Thoracic aorta (tissue), 2 donors: ENCODE measurements at places on chromosomes 1 and 21. TPM values are rescaled to one million over a fixed set of nuclear protein-coding genes. Genes with fewer than 3 reads are reported as not detected.

DNA sequence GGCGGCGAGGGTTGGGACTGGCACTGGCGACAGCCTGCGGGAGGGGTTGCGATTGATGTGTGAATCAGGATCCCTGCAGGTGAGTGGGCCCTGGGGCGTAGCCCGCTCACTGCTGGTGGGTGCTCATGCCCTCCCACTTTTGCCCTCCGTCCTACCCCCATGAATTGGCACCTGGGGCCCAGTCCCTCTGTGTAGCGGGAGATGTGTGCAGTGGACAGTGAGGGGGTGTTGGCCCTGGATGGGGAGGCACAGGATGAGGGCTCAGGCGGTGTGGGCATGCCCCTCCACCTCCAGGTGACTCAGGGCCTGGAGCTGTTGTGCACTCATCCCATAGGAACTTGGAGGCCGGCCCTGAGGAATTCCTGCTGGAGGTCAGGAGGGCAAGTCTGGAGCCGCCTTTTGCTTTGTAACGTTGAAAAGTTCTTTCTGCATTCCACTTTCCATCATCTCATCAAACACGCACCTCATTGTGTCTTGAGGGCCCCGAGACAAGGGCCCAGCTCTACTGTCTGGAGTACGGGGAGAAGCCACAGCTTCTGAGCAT lies 3.0 kb downstream of the PEAR1 start:
- H3K4me3 ChIP-seq, result no peak overlapping the region
- peaks cover 17% of the 10 kb centered on the region for H3K4me1 ChIP-seq
- no peak for DNase-seq
- H3K36me3 ChIP-seq, result no peaks in the 10 kb centered on the region
- H3K27me3 ChIP-seq, result no peaks in the 10 kb centered on the region

GRCh38 chr1:48869116-48869893 lies 92.6 kb upstream of the BEND5 start:
- H3K27me3 ChIP-seq, result no peaks in the 10 kb centered on the region
- no peak for DNase-seq
- peaks cover 8% of the 10 kb centered on the region for H3K4me1 ChIP-seq
- no peak overlapping the region for H3K4me3 ChIP-seq

DNA sequence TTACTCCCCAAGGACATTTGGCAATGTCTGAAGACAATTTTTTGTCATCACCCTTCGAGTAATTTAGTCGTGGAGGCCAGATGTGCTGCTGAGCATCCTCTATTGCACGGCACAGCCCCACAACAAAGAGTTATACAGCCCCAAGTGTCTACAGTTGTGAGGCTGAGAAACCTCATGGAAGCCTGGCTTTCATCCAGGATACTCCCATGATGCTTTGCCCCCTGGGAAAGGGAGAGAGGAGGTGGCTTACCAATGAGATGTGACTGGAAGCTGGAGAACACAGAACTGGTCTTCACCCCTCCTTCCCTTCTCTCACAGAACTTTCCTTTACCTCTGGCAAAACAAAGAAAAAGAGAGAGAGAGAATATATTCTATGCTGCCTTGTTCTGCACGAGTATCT lies 150.9 kb upstream of the VAMP3 start:
- H3K27ac ChIP-seq, result no peak overlapping the region
- no peak for DNase-seq
- H3K4me1 ChIP-seq, result no peaks in the 10 kb centered on the region
- no peak overlapping the region for H3K4me3 ChIP-seq
- H3K27me3 ChIP-seq, result no peaks in the 10 kb centered on the region
- H3K36me3 ChIP-seq, result no peaks in the 10 kb centered on the region

RAD54L gene
- 4.1 TPM for total RNA-seq

DNA sequence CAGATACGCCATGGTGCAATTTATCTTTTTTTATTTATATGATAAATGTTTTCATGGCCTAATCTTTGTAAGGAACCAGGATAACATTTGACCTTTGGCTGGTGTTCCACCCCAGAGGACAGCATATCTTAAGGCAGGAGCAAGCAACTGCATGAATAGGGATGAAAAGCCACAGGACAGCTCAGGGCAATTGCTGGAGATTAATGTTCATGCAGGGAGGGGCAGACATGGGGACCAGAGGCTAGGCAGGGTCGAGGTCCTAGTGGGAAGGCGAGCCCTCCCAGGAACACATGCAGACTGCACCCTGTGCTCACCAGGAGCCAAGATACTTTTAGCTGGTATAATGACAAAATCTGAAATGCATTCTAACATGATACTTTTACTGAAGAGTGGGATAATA lies 74.4 kb upstream of the HAO2 start:
- H3K36me3 ChIP-seq, result no peaks in the 10 kb centered on the region
- H3K27ac ChIP-seq, result no peak overlapping the region
- no peak for DNase-seq
- H3K4me1 ChIP-seq, result no peaks in the 10 kb centered on the region
- H3K4me3 ChIP-seq, result no peak overlapping the region

NRAS gene
- 11.4 TPM for total RNA-seq

EXTL1 gene
- not detected for total RNA-seq

DNA sequence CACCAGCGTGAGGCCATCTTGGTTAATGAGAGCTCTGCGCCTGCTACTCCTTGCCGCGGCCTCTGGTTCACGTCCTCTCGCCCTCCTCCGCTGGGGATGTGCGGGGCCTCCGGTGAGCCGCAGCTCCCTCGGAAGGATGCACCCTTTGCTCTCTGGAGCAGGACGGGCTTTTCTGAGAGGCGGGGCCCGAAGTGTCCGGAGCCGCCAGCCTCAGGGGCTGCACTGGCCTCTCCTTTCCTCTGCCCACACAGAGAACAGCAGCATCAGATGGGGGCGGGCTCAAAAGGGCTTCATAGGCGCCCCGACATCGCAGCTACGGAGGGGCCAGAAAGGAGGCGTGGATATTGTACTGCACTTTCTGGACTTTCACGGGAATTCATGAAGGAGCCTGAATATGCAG lies 284.7 kb downstream of the CAMTA1 start:
- no peaks in the 10 kb centered on the region for H3K27me3 ChIP-seq
- H3K4me3 ChIP-seq, result peak overlapping the region; percentile 70
- H3K4me1 ChIP-seq, result peaks cover 3% of the 10 kb centered on the region
- DNase-seq, result no peak
- H3K27ac ChIP-seq, result no peak overlapping the region

DNA sequence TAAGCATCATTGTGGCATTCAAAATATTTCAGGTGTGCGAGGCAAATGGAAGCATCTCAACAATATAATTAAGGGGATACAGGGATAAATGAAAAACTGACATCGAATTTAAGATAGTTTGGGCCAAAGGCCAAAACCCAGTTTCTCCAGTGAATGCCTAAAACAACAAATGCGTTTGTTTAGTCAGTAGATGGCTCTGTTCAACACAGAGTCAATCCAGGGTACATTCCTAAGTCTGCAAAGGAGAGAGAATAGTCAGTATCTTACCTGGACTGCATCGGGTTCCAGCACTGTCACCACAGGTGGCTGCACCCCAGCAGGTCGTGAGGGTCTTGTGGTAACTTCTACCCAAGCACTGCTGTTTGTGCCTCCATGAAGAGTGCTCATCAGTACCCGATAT lies 321.1 kb downstream of the KCTD3 start:
- no peak overlapping the region for H3K27ac ChIP-seq
- H3K36me3 ChIP-seq, result no peaks in the 10 kb centered on the region
- no peak overlapping the region for H3K4me3 ChIP-seq
- no peaks in the 10 kb centered on the region for H3K4me1 ChIP-seq
- H3K27me3 ChIP-seq, result no peaks in the 10 kb centered on the region
- DNase-seq, result no peak

SPRR2B gene
- not detected for total RNA-seq

DNA sequence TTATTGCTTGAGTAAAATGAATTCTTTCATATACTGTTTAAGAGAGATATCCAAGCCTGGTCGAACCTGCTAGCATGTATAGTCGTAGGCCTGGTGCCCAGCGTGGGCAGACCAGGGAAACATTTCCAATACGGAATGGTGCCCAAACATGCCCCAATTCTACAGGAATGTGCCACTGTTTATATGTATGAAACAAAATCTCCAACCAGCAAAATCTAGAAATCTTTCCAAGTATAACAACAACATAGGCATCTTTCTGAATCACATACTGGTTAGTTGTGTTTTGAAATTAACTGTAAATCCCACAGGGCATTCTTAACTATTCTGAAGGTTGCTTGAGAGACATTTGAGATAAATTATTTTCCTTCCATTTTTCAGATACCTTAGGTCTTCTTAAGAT lies 17.0 kb upstream of the ABCD3 start:
- H3K4me1 ChIP-seq, result peaks cover 5% of the 10 kb centered on the region
- no peak overlapping the region for H3K4me3 ChIP-seq
- H3K27me3 ChIP-seq, result no peaks in the 10 kb centered on the region
- H3K36me3 ChIP-seq, result no peaks in the 10 kb centered on the region

- no peak overlapping the region for H3K4me3 ChIP-seq
- no peak overlapping the region for H3K27ac ChIP-seq
- peaks cover 25% of the 10 kb centered on the region for H3K36me3 ChIP-seq
- no peaks in the 10 kb centered on the region for H3K27me3 ChIP-seq
- no peak for DNase-seq
Observed at GRCh38 chr1:206455666-206456344, 14.5 kb upstream of the IKBKE start.

GRCh38 chr1:158150523-158150922 lies 30.2 kb upstream of the CD1D start:
- H3K36me3 ChIP-seq, result no peaks in the 10 kb centered on the region
- DNase-seq, result no peak
- H3K27ac ChIP-seq, result no peak overlapping the region
- no peak overlapping the region for H3K4me3 ChIP-seq
- H3K27me3 ChIP-seq, result no peaks in the 10 kb centered on the region

LCE2C gene
- total RNA-seq, result 1.8 TPM

DNA sequence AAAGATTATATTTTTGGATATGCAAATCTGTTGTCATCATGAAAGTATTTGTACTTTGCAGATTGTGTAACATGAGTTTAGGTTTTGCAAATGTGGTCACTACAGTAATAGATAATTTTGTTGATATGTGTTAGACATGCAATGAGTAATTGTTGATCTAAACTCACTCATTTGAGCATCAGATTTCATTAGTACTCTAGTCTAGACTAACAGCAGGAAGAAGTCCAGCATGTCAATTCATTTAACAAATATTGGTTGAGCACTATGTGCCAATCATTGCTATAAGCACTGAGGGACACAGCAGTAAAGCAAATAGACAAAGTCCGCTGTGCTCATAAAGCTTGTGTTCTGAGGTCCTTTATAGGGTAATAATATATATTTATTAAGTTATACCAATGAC lies 350.0 kb downstream of the USP25 start:
- H3K27ac ChIP-seq, result no peak overlapping the region
- no peaks in the 10 kb centered on the region for H3K27me3 ChIP-seq
- no peak for DNase-seq
- H3K4me3 ChIP-seq, result no peak overlapping the region
- H3K36me3 ChIP-seq, result no peaks in the 10 kb centered on the region
- no peaks in the 10 kb centered on the region for H3K4me1 ChIP-seq

- no peak overlapping the region for H3K27ac ChIP-seq
- no peaks in the 10 kb centered on the region for H3K27me3 ChIP-seq
- no peak overlapping the region for H3K4me3 ChIP-seq
- H3K4me1 ChIP-seq, result no peaks in the 10 kb centered on the region
Observed at GRCh38 chr1:29547300-29547699, 311.0 kb downstream of the PTPRU start.

- DNase-seq, result no peak
- H3K27ac ChIP-seq, result no peak overlapping the region
- H3K36me3 ChIP-seq, result no peaks in the 10 kb centered on the region
- no peaks in the 10 kb centered on the region for H3K27me3 ChIP-seq
- no peak overlapping the region for H3K4me3 ChIP-seq
Observed at GRCh38 chr1:50097021-50097679, 11.6 kb upstream of the ELAVL4 start.

FAM229A gene
- total RNA-seq, result 12.0 TPM

CRP gene
- not detected for total RNA-seq

DNA sequence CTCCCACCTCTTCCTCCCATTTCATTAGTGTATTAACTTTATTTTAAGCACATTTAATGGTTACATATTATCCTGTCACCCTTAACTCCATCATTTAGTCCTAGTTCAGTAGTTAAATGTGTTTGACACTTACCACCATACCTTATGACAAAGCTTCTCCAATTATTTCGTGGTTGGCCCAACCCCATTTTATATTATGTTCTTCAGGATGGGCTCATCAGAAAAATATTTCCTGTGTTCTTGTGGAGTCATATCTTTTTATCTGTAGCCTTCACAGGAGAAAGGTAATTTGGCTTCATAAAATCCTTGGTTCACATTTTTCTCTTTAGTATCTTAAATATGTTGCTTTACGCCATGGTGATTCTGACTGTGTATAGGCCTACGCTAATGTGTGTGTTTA lies 142.3 kb upstream of the COL6A1 start:
- DNase-seq, result no peak
- H3K27me3 ChIP-seq, result no peaks in the 10 kb centered on the region
- no peaks in the 10 kb centered on the region for H3K36me3 ChIP-seq
- H3K4me1 ChIP-seq, result no peaks in the 10 kb centered on the region
- H3K4me3 ChIP-seq, result no peak overlapping the region

RHOU gene
- total RNA-seq, result 23.0 TPM

GBP2 gene
- total RNA-seq, result 89.5 TPM

PRAMEF27 gene
- total RNA-seq, result not detected

- DNase-seq, result no peak
- H3K27ac ChIP-seq, result no peak overlapping the region
- H3K36me3 ChIP-seq, result no peaks in the 10 kb centered on the region
- no peak overlapping the region for H3K4me3 ChIP-seq
- no peaks in the 10 kb centered on the region for H3K4me1 ChIP-seq
Observed at GRCh38 chr1:3697810-3698209, 45.5 kb downstream of the TP73 start.
